OCI-LY7 (cell line): ENCODE measurements at places on chromosomes 6 and 20.

DNA sequence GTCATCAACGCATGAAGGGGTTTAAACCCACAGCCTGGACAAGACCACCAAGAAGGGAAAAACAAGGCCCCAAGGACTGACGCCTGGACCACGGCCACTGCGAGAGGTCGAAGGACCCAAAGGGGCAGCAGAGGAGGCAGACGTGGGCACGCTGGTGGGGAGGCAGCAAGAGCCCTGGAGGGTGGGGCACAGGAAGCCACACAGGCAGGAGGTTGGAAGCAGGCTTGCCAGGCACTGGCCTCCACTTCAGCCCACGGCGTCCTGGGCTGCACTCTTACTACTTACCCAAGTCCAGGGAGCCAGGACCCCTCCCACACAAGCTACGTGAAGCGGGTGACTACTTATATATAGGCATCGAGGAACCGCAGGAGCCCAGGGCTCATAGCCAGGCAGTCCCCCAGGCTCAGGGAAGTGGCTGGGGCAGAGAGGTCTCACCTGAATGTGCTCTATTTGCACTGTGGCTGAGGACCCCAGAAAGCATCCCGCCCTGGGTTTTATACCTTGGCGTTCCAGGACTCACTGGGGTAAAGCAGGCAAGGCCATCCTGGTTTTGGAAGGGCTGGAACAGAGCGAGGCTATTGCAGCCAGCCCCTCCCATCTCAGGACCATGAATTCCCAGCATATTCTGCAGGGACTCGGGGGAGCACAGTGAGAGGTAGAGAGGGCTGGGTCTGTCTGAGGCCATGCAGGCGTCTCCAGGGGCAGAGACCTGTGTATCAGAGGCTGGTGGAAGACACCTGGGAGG, 113.8 kb upstream of the AFDN start:
- DNase-seq, result no peak

GRCh38 chr6:50846852-50847155, 28.1 kb downstream of the TFAP2B start:
- DNase-seq, result no peak

GRCh38 chr6:74932232-74932888, 273.5 kb downstream of the COL12A1 start:
- no peak for DNase-seq

DNA sequence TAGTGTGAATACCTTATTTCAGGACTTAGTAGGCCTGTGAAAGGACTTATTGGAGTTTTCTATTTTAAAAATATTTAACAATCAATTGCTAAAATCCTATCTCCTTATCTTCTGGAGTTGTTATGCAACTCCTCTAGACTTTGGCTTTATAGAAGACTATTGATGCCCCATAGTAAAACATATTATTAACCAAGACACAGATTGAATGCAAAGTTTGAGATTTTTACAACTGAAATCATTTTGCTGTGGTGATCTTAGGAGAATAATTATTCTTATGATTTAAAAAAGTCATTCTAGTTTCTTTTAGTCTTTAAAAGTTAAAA, 4.5 kb downstream of the HEY2 start:
- DNase-seq, result no peak

- DNase-seq, result no peak
These were observed 51.9 kb upstream of the XRN2 start for GRCh38 chr20:21251278-21251677.

DNA sequence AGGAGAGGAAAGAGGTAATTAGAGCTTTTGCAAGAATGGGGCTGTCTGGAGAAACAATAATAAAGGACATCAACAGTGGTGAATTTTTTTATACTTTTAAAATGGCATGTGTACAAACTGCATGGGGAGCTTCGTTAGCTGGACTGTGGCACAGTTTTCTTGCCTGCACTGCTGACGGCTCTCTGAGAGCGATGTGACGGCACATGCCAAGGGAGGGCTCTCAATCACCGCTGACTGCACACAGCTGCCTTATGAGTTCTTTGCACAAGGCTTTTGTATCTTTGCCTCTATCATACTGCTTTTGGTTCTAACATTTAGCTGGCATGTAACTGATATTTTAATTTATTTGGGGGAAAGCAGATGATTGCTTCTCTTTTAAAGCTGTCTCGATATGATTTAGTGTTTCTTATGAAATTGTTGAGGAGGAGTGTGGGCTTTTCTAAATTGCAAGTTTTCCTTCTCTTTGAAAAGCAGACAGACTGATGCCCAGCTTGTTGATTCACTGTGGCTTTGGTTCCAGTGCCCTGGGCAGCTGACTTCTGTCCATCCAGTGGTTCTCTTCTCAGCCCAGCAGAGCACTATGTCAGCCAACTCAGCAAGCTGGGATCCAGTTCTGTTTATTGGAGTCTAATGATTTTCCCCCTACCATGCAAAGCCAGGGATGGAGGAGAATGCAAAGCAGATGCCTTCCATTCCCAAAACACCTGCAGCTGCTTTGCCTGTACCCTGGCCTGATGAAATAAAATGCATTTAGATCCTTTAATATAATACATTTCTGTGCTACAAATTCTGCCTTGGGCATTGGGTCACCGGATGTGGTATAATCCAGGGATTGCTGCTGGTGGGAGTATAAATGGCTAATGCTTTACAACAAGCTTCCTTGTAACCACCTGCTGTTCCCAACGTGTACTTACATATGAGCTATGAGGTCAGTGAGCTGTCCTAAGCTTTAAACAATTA, 323.9 kb downstream of the ZFAND3 start:
- no peak for DNase-seq

DNA sequence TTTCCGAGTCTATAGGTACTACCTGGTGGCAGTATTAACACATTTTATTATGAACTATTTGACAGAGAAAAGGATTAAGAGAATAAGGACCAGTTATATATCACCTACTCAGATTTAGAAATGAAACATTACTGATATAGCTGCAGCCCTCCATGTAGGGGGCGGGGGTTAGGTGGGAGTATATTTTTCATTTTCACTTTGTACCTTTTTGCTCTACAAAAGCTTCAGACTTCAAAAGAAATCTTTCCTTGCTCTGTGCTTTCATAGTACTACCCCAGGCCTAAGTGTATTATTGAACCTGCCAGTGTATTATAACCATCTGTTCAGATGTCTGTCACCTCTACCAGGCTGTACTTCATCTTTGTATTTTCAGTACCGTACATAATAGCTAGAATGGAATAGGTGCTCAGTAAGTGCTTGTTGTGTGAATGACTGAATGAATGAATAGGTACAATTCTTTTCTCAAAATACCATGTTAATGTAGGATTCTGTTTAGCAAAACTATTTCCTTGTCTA, 43.0 kb downstream of the CDKAL1 start:
- no peak for DNase-seq

GRCh38 chr6:158854214-158855101, 35.3 kb upstream of the EZR start:
- peak; percentile 60 for DNase-seq

DNA sequence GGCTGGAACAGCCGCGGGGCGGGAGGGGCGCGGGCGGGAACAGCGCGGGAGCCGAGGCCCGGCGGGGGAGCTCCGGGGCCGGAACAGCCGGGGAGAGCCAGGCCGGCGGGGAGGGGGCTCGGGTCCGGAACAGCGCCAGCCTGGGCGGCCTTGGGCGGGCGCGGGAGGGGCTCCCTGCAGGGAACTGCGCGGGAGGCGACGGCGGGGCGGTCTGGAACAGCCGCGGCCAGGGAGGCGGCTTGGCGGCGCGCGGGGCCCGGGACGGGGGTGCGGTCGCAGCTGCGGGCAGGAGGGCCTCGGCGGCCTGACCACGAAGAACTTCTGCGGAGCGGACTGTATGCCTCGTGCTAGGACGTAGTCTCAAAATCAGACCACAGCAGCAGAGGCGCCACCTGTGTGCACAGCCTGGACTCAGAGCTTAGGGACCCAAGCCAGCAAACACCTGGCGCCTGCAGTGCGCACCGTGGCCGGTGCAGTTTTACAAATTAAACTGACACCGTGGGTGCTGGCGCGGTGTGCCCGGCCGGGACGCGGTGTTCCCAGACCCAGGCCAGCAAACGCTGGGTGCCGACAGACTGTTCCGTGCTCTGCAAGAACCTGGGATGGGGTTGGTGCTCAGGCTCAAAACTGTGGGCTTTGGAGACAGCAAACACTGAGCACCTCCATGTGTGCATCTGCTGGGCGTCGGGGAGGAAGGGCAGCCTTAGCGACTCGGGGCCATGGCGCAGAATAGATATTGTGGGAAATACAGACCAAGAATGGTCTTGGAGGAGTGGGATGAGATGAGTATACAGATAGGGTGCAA, 572 bp downstream of the ZNF341 start:
- peak; percentile 93 for DNase-seq

- no peak for DNase-seq
These were observed 88.9 kb downstream of the CD109 start for GRCh38 chr6:73784726-73785505.

- no peak for DNase-seq
These were observed 37.2 kb upstream of the TAF8 start for GRCh38 chr6:42013134-42013516.

DNA sequence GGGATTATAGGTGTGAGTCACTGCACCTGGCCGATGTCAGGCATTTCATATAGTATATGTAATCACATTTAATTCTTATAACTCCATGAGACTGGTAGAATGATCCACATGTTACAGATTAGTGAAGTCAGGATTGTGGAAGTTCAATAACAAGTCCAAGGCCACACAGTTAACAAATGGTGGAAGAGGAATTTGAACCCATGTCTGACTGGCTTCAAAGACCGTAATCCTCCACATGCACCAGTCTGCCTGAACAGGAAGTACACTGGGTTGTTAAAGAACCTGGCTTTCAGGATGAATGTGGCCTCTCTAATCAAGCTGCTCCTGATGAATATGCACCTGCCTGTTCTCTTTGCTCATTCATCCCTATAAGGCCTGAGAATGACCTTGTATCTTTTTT, 122.0 kb upstream of the HDAC2 start:
- DNase-seq, result no peak

- no peak for DNase-seq
These were observed 453.6 kb upstream of the FLRT3 start for GRCh38 chr20:14790771-14791620.

- DNase-seq, result no peak
These were observed 7.6 kb upstream of the MOCS1 start for GRCh38 chr6:39941820-39942219.

- DNase-seq, result no peak
These were observed 30.4 kb downstream of the TRMT6 start for GRCh38 chr20:5919626-5920544.

DNA sequence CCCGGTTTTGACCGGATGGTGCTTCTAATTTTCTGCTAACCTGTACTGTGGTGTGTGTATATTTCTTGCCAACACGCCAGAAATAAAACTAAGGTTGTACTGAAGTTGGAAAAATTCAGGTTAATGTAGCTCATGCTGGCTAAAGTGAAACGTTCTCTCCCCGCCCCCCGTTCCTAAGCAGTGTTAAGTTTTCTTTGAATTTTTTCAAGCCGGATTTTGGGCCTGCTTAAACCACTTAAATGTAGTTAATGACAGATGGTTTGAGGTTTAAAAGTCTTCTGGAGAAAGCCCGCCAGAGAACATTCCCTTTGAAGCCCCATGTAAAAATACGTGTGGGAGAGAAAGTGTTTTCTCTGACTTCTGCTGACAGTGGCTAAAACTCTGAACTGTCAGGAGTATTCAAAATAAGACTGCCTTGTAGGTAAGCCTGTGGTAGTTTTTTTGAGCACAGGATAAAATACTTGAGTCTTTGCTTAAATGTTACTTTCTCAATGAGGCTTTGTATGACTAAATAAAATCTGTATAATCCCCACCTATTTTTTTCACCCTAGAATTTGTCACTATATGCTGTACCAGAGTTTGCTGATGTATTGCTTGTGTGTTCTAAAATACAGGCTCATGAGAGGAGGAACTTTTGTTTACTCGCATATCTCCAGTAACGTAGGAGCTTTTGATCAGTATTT, 101.3 kb downstream of the OR2B2 start:
- peak; percentile 80 for DNase-seq

DNA sequence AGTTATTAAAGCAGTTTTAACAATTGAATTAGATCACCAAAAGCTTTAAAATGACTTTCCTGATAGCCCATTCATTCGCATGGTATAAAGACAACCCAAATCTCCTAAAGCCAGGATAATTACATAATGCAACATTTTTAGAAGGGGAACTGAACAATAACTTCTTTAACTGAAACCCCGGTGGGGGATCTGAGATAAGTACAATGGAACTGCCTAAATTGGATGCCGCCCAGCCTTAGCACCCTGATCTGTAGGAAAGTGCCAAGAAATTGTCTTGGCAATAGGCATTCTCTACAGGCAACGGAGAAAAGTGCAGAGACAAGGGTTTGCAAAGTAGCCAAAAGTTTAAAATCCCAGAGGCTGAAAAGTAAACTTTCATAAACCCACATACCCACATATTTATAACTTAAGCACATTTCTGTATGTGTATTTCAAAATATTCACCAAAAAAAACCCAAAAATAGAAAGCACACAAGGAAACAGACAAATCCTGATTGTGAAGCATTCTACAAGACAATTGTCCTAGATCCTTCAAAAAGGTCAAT, 98.8 kb upstream of the BEND6 start:
- no peak for DNase-seq

GRCh38 chr6:9455864-9456658, 958.8 kb downstream of the TFAP2A start:
- DNase-seq, result no peak

DNA sequence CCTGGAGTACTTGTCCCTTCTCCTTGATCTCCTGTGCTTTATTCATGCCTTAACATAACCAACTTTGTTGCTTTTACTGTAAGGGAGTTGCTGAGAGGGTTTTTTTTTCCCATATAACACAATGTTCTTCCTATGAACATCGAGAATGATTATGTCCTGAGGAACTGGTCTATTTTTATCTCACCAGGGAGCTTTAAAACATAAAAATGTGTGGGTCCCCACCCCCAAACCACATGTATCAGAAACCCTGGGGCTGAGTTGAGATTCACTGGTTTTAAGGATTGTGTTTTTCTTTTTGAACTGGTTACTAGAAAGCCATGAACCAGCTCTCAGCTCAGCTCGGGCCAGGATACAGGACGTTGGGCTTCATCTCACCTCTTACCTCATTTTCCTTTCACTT, 118.5 kb upstream of the JAG1 start:
- DNase-seq, result no peak

DNA sequence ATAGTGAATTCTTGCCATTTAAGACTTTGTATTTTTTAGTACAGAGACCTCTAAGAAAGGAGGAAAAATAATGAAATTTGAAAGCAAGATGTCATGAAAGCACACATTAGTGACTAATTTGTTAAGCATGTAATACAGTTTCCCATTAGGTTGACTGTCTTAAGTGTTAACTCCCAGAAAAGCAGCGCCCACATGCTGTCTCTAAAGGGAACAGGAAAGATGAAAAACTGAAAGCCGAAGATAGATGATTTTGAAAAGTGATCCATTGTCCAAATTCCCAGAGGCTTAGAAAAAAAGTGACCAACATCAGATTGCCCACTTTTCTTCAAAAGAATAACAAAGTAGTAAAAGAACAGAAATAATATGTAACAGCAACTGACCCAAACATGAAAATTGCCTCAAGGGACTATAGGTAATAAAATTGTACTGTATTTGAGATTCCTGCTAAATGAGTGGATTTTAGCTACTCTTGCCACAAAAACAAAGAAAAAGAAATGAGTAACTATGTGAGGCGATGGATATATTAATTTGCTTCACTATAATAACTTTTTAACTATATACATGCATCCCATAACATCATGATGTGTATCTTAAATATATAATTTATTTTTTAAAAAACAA, 83.2 kb upstream of the OGFRL1 start:
- no peak for DNase-seq

GRCh38 chr20:59947376-59947775, 7.2 kb downstream of the FAM217B start:
- no peak for DNase-seq
